ENCODE measurements at places on chromosomes 1 and 21.
A peak's percentile ranks its signal among the peaks of the same experiment; 100 is the strongest.

GRCh38 chr21:32463889-32464300, 51.4 kb downstream of the EVA1C start:
- DNase-seq, result no peak

DNA sequence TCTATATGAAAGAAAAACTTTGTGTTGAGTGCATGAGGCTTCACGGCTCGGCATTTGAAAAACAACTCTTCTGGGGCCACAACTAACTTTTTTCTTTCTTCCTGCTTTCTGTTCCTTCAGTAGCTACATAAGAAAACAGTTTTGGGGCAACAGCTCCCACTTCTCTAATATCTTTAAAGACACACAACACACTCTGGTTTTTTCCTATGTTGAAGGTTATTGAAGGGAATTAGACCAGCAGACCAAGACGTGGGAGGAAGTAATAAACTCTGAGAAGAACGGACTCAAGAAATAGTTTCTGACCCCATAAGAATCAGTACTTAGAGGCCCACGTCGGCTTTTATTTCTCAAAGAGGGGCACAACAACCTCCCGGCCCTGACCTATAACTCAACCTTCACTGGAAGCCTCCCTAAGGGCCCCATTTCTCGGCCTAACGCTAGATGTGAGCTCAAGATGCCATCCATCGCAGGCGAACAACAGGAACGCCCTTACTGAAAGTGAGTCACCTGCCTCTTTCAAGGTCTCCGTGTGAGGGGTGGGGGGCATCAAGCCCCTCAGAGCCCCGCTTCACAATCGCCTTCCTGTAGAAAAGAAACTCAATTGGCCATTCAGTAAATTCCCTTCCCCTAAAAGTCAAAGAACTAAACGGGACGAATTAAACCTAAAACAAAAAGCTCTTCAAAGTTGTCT, 844 bp downstream of the ZMYM6 start:
- peak; percentile 13 for DNase-seq

DNA sequence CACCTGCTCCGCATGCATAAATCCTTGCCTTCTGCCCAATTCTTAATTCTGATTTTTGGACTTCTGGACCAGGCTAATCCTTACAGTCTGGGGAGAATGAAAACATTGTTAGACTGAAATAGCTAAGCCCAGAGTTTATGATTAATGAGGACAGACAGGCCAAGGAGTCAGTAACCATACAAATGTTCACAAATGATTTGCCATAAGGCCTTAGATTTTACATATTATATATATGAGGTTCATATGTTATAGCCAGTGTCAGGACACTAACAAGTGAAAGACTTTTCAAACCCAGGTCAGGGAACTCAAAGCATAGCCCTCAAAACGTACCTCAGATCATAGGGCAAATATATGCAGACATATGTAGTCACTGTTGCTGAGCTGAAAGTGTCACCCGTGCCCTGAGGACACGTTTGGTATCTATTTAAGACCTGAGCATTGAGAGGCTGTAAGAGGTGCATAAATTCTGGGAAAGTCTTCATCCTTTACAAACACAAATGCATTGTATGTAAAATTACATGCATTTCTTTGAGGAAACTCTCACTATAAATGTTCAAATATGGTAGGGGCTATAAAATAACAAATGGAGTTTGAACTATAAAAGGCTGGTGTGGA, 45.3 kb upstream of the FBXO28 start:
- DNase-seq, result no peak

DNA sequence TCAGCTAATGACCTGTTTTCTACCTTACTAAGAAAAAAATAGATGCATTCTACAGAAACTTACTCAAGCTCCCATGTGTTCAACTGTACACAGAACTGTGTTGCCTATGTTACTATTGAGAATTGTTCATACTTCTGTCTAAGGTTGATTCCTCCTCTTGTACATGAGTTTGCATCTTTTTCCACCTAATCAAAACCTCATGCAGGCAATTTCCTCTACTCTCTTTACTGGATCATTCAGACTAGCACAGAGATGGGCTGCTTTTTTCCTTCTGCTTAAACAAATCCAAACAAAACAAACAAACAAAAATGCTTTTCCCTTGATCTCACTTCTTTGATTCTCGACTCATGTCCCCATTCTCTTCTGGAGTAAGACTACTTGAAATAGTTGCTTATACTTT, 58.8 kb upstream of the PTGFR start:
- DNase-seq, result no peak

- no peak for DNase-seq
Measured at GRCh38 chr1:106717591-106717990, 338.9 kb upstream of the PRMT6 start.

GRCh38 chr1:160755461-160755860, 16.4 kb downstream of the SLAMF7 start:
- no peak for DNase-seq

GRCh38 chr1:54859700-54860391, 27.1 kb downstream of the DHCR24 start:
- DNase-seq, result no peak

DNA sequence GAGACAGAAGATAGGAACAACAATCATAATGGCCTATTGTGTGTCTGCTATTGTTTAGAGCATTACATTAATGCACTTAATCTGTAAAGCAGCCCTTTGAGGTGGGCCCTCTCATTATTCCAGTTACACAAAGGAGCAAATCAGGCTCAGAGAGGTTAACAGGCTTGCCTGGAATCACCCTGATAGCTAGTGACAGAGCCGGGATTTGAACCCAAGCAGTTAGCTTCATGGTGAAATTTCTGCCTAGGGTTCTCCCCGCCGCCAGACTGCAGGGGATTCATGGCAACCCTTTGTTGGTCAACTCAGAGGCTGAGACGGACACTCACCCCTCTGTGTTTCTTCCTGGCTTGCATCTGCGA, 7.1 kb downstream of the HEYL start:
- no peak for DNase-seq

- DNase-seq, result no peak
Measured at GRCh38 chr1:178262120-178262500, 168.2 kb downstream of the RASAL2 start.

GRCh38 chr21:45454926-45455673, 50.1 kb downstream of the COL18A1 start:
- DNase-seq, result no peak

DNA sequence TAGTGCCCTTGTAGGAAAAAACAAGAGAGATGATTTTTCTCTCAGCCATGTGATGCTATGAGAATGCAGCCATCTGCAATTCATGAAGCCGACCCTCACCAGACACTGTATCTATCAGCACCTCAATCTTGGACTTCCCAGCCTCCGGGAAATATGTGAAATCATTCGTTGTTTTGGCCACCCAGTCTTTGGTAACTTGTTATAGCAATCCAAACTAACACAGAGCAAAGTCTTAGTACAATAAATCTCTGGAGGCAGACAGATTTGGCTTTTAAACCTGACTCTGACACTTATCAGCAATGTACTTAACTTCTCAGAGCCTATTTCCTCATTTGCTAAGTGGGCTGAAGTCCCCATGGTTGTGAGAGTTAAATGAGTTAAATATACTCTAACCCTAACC, 5.1 kb upstream of the MED18 start:
- no peak for DNase-seq

DNA sequence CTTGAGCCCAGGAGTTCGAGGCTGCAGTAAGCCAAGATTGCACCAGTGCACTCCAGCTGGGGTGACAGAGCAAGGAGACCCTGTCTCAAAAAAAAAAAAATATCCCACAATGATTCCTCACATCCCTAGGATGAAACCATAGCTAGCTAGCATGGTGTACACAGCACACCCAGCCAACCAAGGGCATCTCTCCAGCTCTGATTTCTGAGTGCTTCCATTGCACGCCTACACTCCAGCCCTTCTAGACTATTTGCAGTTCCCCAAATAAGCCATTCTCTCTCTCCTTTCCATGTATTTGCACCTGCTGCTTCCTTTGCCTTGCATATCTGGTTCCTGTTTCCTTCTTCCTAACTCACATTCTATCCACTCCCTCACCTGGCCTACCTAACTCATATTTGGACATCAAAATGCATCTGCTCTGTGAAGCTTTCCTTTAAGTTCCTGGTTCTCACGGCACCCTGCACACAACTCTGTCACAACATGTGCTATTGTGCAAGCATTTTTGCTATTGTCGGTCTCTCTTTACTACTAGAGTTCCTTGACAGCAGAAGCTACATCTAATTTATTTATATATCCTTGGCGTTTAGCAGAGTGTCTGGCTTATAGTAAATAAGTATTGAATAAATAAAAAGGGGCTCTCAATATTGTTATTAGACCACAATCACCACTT, 2.4 kb upstream of the ELAPOR1 start:
- DNase-seq, result no peak

- DNase-seq, result no peak
Measured at GRCh38 chr1:9100471-9101043, 28.3 kb downstream of the GPR157 start.

- DNase-seq, result peak; percentile 69
Measured at GRCh38 chr1:204829133-204829825, 41.4 kb upstream of the NFASC start.

DNA sequence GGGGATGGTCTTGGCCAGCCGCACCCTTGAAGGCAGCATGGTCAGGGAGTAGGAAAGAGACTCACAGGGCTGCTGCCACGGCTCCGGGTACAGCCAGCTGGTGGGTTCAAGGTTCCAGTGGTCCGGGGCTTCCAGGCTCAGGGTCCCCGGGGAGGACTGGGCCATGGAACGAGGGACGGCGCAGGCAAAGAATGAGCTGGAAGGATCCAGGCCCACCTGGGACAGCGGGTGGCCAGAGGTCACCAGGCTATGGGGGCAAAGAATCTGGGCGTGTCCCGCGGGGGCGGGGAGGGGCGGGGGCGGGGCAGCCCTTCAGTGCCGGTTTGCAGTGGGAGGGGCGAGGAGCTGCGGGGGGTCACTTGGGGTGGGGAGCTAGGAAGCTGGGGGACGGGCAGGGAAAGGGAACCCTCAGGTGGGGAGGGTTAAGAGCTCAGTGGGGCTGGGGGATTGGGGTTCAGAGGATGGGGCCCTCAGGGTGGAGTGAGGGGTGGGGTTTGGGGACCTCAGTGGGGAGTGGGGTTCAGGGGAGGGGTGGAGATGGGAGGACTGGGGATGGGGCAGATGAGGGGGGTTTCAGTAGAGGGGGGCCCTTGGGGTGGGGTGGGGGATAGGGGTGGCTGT, at the start of gene DNMT3L:
Gene DNMT3L, minus strand, starts transcription at position 223 of the 621 bp plus-strand sequence. CDS start 638 bp downstream, outside the sequence.
- DNase-seq, result no peak

DNA sequence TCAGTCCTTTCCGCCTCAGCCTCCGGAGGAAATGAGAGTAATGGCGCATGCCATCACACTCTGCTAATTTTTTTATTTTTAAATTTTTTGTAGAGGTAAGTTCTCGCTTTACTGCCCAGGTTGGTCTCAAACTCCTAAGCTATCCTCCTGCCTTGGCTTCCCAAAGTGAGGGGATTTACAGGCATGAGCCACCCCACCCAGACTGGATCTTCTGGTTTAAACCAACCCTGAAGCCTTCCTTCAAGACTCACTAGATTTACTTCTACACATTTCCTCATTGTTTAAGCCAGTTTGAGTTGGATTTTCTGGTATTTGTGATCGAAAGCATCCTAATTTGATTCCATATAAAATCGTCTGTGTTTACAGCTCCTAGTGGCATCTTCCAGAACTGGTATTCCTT, 23.1 kb upstream of the SCAF4 start:
- no peak for DNase-seq

GRCh38 chr1:67393240-67393639, 37.0 kb downstream of the SERBP1 start:
- no peak for DNase-seq

GRCh38 chr1:210532223-210532598, 203.5 kb downstream of the HHAT start:
- DNase-seq, result no peak

DNA sequence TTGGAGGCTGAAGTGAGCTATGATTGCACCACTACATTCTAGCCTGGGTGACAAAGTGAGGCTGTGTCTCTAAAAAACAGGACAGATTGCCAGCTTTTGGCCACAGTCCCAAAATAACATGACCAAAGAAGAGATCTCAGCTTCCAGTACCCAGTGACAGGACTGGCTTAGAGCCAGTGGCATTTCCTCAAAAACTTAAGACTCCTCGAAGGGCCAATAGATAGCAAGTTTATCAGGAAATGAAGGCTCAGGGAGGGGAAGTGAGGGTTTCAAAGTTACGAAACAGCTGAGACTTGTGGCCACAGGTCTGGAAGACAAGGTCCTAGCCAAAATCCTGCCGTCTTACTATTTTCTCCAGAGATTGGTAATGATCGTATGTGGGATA, 6.3 kb upstream of the TMEM39B start:
- peak; percentile 71 for DNase-seq

GRCh38 chr1:117664314-117664713, 58.5 kb downstream of the TENT5C start:
- no peak for DNase-seq

DNA sequence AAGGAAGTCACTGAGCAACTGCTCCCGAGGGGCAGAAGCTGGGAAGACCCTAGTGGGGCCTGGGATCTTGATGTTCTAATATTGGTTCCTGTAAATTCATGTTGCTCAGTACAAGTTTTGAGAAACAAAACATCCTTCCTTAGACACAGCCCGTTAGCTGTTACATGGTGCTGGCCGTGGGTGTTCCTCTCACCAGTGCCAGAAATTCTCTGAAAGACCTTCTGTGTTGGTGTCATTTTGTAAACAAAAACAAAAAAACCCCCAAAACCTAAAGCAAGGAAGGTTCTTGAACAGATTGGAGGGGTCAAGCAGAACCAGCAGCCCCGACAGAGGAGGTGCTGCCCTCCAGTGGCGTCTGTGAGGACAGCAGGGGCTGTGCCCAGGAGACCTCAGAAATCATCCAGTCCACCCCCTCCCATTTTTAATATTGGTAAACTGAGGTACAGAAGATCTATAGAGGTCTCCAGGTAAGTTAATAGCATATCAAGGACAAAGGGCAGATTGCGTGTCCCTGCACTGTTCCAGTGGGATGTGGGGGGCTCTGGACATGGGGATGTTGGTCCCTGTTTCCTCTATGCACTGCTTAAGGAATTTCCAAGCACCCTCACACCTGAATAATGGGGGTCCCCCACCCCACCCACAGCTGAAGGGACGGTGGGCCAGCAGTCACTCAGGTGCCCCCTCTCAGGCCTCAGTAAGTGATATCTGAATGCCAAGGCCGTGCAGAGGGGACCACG, 38.2 kb downstream of the SLC2A7 start:
- peak; percentile 68 for DNase-seq

Data from putamen (tissue), 1 donor.